ENCODE measurements at places on chromosomes 5 and 9. TPM values are rescaled to one million over a fixed set of nuclear protein-coding genes. Genes with fewer than 3 reads are reported as not detected.
A peak's percentile ranks its signal among the peaks of the same experiment; 100 is the strongest.

DNA sequence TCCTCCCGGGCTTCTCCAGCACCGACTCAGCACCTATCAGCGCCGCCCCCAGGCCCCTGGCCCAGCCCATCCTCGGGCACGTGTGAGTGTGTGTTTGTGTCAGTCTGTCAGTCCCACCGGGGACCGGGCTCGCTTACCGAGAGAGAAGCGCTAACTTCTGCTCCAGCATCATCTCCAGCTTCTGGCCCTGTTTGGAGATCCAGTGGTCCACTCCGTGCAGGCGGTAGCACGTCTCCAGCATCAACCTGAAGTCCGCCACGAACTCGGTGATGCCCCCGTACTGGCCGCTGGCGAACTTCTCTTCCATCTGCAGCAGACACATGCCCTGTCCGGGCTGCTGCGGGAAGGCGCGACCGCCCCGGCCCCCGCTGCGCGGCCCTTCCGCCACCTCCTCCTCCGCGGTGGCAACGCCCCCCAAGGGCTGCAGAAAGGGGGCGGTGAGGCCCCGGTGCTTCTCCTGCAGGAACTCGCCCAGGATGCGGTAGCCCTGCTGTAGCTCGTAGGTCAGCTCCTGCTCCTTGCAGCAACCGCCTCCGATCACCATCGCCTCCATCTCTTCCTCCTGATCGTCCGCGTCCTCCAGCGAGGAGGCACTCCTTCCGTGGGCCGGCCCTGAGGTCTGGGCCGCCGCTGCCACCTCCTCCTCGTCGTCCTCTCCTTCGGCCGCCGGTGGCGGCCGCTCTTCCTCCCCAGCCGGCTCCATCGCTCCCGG, 8.2 kb downstream of the RANBP6 start:
- H3K4me3 ChIP-seq = peak overlapping the region; percentile 97
- peak overlapping the region; percentile 100 for H3K27ac ChIP-seq
- peak; percentile 90 for DNase-seq
- no peaks in the 10 kb centered on the region for H3K27me3 ChIP-seq

GRCh38 chr9:78707080-78707479, 410.2 kb downstream of the PSAT1 start:
- H3K4me1 ChIP-seq = no peaks in the 10 kb centered on the region
- no peaks in the 10 kb centered on the region for H3K27me3 ChIP-seq
- DNase-seq = no peak
- H3K4me3 ChIP-seq = no peak overlapping the region
- H3K36me3 ChIP-seq = no peaks in the 10 kb centered on the region
- H3K27ac ChIP-seq = no peak overlapping the region

- peak; percentile 60 for DNase-seq
- no peaks in the 10 kb centered on the region for H3K27me3 ChIP-seq
- no peak overlapping the region for H3K4me3 ChIP-seq
- peaks cover 36% of the 10 kb centered on the region for H3K4me1 ChIP-seq
Observed at GRCh38 chr9:19471737-19472648, 63.2 kb downstream of the ACER2 start.

The PRRX2 gene
- total RNA-seq = 10.6 TPM

- no peak overlapping the region for H3K4me3 ChIP-seq
- DNase-seq = no peak
- no peaks in the 10 kb centered on the region for H3K36me3 ChIP-seq
- H3K4me1 ChIP-seq = no peaks in the 10 kb centered on the region
- H3K27ac ChIP-seq = no peak overlapping the region
Observed at GRCh38 chr5:67331296-67331925, 134.8 kb upstream of the CD180 start.

The KCNN2 gene
- 0.27 TPM for total RNA-seq

DNA sequence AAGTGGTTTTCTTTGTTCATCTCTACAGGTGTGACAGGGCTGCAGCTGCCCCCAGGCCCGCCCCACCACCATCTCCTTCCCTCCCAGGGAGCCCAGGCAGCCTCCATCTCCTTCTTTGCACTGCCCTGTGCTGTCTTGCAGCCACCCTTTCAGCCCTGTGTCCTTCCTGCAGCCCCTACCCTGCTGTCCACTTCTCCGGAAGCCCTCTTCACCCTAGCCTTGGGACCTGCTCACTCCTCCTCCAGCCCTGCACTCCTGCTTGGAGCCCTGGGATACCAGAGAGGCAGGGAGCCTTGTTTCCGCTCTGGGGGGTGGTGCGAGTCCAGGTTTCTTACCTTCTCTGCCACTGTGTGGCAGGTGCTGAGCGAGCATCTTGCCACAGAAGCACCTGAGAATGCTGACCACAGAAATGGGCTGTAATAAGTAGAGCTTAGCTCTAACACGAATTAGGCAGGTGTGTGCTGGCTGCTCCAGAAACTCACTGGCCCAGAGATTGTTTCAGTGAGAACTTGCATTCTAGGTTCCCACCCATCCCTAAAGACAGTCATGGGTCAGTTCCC, 51.3 kb upstream of the GADD45G start:
- H3K4me3 ChIP-seq = no peak overlapping the region
- no peak overlapping the region for H3K27ac ChIP-seq
- H3K4me1 ChIP-seq = peaks cover 14% of the 10 kb centered on the region

- no peak overlapping the region for H3K4me3 ChIP-seq
- DNase-seq = no peak
- no peaks in the 10 kb centered on the region for H3K4me1 ChIP-seq
- H3K27me3 ChIP-seq = no peaks in the 10 kb centered on the region
- H3K36me3 ChIP-seq = no peaks in the 10 kb centered on the region
Observed at GRCh38 chr5:168120401-168121137, 170.9 kb upstream of the WWC1 start.

The SLC6A7 gene
- not detected for total RNA-seq

DNA sequence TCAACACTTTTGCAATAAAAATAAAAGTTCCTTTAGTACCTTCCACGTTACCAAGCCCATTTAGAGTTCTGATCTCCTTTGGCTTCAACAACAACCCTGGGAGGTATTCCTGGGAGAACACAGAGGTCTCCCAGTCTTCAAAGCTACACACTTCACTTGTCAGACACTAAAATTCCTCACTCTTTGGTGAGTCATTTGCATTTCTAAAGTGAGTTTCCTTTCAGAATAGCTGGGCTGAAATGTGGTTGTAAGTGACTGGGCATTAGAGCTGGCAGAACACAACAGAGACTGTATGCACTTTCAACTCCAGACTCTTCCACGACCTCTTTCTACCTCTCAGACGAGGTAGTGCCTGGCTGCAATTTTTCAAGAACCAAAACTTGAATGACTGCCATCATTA, 11.5 kb upstream of the F2RL1 start:
- peaks cover 18% of the 10 kb centered on the region for H3K4me1 ChIP-seq
- H3K4me3 ChIP-seq = no peak overlapping the region
- H3K36me3 ChIP-seq = no peaks in the 10 kb centered on the region

The COL23A1 gene
- 107 TPM for total RNA-seq
